ENCODE measurements at places on chromosomes 16 and 17.

GRCh38 chr17:68198931-68199836 lies 48.7 kb upstream of the AMZ2 start:
- peak; percentile 58 for ATAC-seq

DNA sequence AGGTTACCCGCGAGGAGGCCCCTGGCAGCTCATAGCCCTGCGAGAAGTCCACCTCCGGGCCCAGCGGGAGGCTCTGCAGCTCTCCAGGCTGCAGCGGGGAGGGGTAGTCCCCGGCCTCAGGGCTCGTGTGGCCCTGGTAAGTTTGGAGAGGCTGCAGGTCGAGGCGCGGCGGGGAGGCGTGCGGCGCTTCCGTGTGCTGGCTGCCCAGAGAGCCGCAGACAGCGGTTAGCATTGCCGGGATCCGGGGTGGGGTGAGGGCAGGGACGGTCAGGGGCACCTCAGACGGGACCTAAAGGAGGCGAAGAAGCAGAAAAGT lies 2.8 kb downstream of the SP6 start:
- no peak for ATAC-seq

DNA sequence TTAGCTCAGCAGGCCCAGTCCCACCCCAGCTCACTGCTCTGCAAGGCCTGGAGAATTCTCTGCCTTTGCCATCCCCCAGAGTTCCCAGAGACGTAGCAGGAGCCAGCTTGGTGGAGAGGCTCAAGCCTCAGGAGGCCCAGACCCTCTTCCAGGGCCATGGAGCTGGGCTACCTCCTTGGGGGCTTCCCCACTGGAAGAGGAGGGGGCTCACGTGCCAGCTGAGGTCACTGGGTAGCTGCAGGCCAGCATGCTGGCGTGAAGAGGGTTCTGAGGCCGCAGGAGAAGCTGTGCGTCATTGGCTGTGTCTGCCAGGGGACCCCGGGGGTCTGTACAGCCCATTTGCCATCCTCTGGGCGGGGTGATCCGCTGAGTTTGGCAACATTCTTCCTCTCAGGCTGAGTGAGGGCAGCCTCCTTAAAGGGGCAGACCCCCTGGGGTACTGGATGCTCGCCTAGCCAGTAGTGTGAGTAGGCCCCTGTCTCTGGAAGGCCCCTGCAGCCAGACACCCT lies 131.6 kb downstream of the RAB11FIP4 start:
- no peak for ATAC-seq

DNA sequence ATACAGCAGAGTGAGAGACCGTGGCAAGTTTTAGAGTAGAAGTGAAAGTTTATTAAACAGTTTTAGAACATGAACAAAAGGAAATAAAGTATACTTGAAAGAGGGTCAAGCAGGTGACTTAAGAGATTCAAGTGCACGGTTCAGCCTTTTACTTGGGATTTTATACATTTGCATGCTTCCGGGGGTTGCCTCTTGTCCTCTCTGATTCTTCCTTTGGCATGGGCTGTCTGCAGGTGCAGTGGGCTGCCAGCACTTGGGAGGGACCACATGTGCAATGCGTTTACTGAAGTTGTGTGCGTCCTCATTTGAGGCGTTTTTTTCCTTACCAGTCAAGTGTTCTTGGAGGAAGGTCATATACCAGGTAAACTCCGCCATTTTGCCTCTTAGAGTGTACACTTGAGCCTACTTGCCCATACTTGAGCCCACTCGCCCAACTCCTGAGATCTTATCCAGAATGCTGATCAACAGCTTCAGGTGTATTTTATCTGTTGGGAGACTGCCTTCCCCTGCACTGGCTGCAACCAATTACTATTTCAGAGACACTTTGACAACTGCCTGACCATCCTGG lies 195.2 kb downstream of the IRX5 start:
- no peak for ATAC-seq

- peak; percentile 84 for ATAC-seq
Measured at GRCh38 chr16:84084570-84085270, 32.0 kb downstream of the MBTPS1 start.
